ENCODE measurements at places on chromosomes 1 and 21. TPM values are rescaled to one million over a fixed set of nuclear protein-coding genes. Genes with fewer than 3 reads are reported as not detected.

DNA sequence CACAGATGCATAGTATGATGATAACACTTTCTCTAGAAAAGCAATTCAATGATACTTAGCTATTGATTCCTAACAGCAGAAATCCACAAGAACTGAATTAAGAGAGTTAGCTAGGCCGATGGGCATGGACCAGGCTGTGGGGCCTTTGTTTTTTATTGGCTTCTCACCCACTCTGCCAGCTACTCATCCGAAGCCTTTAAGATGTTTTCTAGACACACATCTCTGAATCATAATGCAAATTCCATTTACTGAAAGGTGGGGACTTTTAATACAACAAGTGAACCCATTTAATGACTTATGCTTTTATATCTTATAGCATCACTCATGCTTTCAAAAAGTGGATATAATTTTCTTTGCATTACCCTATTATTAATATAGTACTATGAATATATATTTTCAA is 170.2 kb downstream of the RUNX1 start:
- no peak overlapping the region for H3K4me3 ChIP-seq
- no peaks in the 10 kb centered on the region for H3K27me3 ChIP-seq
- DNase-seq = no peak
- H3K4me1 ChIP-seq = peaks cover 38% of the 10 kb centered on the region

DNA sequence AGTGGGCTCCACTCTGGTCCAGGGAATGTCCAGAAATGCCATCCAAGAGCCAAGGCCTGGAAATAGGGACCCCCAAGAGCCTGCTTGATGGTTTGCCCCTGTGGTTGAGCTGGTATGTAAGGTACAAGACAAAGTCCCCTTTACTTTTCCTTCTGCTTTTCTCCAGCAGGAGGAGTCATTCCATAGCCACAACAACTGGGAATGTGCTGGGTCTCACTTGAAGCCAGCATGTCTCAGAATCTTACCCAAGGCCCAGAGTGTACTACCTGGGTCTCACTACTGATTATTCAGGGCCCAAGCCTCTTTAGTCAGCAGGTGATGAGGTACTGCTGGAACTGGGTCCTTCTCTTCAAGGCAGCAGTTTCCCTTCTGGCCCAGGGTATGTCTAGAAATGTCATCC is 62.1 kb upstream of the CD55 start:
- no peak for DNase-seq
- H3K27ac ChIP-seq = no peak overlapping the region
- no peak overlapping the region for H3K4me3 ChIP-seq
- H3K36me3 ChIP-seq = no peaks in the 10 kb centered on the region
- no peaks in the 10 kb centered on the region for H3K27me3 ChIP-seq

Gene DLGAP3
- 2.4 TPM for total RNA-seq

Gene PDPN
- 0.27 TPM for total RNA-seq

DNA sequence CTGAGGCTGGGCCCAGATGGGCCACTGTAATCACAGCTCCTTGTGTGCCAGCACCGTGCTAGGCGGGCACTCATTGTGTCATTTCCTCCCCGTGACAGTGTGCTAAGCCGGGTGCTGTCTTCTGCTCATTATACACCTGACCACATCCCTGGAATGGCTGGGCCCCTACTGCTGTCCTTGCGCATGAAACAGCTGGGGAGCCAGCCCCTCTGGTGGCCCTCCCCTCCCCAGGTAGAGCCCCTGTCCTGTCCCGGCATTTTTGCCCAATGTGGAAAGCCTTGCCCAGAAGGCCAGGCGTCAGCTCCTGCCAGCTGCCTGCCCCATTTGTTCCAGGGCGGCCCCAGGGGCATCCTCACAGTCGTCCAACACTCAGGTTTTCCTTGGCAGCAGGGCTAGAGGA is 107.4 kb upstream of the CASZ1 start:
- no peak overlapping the region for H3K27ac ChIP-seq
- DNase-seq = no peak
- H3K27me3 ChIP-seq = peaks cover 10% of the 10 kb centered on the region
- H3K4me3 ChIP-seq = no peak overlapping the region

DNA sequence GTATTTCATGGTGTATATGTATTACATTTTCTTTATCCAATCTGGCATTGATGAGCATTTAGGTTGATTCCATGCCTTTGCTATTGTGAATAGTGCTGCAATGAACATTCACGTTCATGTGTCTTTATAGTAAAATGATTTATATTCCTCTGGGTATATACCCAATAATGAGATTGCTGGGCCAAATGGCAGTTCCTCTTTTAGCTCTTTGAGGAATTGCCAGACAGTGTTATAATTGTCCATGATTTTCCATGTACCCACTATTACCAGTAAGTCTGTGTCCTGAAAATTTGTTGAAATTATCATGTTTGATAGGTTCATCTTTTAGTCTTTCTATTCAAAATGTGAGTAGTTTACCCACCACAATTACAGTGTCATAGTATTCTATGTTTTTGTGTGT is 34.4 kb downstream of the SLC9C2 start:
- H3K4me3 ChIP-seq = no peak overlapping the region
- no peaks in the 10 kb centered on the region for H3K36me3 ChIP-seq
- H3K27me3 ChIP-seq = peaks cover 4% of the 10 kb centered on the region
- no peaks in the 10 kb centered on the region for H3K4me1 ChIP-seq
- no peak for DNase-seq
- no peak overlapping the region for H3K27ac ChIP-seq

Gene CCDC30
- 7.4 TPM for total RNA-seq
